ENCODE measurements at places on chromosomes 3 and 15.

DNA sequence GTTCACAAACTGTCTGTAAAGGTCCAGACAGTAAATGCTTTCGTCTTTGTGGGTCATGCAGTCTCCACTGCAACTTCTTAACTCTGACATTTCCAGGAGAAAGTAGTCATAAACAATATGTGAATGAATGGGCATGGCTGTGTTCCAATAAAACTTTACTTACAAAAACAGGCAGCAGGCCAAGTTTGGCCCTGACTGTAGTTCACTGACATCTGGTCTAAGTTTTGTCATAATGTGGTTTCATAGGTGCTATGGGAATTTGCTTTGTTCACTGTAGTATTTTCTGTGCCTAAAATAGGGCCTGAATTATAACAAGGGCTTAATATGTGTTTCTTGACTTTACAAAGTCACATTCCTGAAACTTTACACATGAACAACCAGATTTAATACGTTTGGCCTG is 186.0 kb upstream of the KBTBD8 start:
- no peak for DNase-seq

DNA sequence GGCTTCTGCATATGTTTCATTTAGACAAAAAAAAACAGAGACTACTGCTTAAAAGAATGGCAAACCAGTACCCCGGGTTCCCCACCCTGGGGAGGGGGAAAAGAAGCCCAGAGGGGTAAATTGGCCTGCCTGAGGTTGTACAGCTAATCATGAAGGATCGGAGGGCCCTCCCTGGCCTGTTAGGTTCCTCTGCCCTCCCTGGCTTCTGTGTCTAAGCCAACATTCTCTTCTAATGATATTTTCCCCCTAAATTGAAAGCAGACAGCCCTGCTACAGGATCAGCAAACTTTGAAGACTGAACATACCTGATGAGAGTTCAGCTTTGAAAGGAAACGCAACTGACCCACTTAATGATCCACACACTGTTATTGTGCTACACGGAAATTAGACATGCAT is 2.5 kb downstream of the ARHGAP31 start:
- no peak for DNase-seq

DNA sequence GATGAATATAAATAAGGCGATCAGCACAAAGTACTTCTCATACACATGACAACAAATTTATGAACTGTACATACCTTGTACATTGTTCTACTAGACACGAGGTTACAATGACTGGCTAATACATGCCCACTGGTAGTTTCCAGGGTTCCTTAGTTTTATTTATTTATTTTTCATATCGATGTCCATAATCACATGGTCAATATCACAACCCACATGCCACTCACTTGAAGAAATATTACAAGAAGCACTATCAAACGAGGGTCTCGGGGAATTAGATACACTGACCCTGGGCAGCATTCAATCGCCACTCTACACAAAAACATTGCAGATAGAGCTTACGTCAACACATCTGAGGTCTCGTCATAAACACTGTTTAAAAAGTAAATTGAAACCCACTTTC is 21.2 kb upstream of the WNT5A start:
- no peak for DNase-seq

DNA sequence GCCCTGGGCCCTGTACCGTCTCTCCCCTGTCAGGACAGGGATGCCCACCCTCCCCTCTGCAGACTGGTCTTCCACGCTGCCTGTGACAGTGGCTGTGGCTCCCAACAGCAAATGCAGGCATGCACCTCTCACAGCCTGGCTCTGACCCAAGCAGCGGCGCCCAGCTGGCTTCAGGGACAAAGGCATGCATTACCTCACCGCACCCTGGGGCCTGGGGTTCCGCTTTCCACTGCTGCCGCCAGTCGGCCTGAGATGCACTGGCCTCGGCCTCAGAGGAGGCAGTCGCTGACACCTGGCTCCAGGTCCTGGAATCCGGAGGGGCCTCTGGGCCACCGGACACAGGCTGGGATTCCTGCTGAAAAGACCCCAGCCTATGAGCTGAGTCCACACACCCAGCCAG is 70.3 kb downstream of the SCN5A start:
- no peak for DNase-seq

Data from stromal cell of bone marrow (primary cell).